Upper lobe of left lung (tissue), 6 donors: ENCODE measurements at places on chromosomes 7 and 10.

- no peak overlapping the region for H3K27ac ChIP-seq
- H3K4me1 ChIP-seq: peaks cover 5% of the 10 kb centered on the region
- H3K36me3 ChIP-seq: no peaks in the 10 kb centered on the region
- no peak overlapping the region for H3K4me3 ChIP-seq
Measured at GRCh38 chr10:17430647-17431355, 23.6 kb downstream of the ST8SIA6 start.

GRCh38 chr7:92527300-92528187, 776 bp downstream of the PEX1 start:
- peak overlapping the region; percentile 86 for H3K27ac ChIP-seq
- peaks cover 5% of the 10 kb centered on the region for H3K36me3 ChIP-seq
- H3K4me3 ChIP-seq: peak overlapping the region; percentile 60

DNA sequence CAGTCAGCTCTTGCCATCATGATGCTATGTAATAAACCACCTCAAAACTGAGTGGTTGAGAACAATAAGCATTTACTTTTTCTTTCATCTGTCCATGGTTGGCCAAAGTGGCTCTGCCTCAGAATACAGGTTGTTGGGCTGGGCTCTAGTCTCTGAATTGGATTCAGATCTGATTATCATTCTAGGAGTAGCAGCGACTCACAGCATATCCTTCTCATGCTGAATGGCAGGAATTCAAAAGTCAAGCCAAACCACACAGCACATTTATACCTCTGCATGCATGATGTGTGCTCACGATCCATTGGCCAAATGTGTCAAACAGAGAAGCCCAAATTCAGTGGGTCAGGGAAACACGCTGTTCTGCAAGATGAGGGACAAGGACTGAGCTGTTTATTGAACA, 13.6 kb upstream of the GALNT11 start:
- H3K27ac ChIP-seq: no peak overlapping the region
- no peaks in the 10 kb centered on the region for H3K36me3 ChIP-seq
- DNase-seq: no peak
- H3K27me3 ChIP-seq: no peaks in the 10 kb centered on the region

- peak; percentile 71 for DNase-seq
- H3K27me3 ChIP-seq: no peaks in the 10 kb centered on the region
- H3K4me3 ChIP-seq: no peak overlapping the region
- H3K4me1 ChIP-seq: no peaks in the 10 kb centered on the region
- no peaks in the 10 kb centered on the region for H3K36me3 ChIP-seq
Measured at GRCh38 chr7:947391-948210, 6.9 kb downstream of the ADAP1 start.

DNA sequence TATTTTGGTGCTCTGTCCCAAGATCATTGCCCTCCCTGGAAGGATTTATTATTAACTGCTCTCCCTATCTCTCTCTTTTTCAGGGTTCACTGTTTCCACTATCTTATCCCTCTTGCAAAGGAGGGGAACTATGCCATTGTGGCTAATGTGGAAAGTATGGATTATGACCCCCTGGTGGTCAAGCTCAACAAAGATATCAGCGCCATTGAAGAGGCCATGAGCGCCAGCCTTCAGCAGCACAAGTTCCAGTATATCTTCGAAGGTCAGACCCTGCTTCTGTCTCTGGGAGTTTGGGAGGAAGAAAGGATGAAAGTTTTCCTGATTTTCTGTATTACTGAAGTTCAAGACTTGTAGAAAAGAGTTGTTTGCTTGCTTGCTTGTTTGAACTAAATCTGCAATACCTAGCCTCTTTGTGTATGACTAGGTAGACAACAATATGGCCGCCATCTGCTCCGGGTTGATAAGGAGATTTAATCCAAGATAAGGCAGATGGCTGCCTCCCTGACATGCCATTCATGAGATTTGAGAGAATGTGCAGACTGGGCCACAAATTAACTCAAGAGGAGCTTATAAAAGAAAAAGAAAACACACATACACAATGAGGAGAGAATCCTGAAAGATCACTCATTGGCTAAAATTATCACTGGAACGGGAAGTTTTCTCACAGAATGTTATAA, 122.2 kb upstream of the LRGUK start:
- no peak overlapping the region for H3K4me3 ChIP-seq
- no peaks in the 10 kb centered on the region for H3K27me3 ChIP-seq
- no peak overlapping the region for H3K27ac ChIP-seq
- DNase-seq: no peak
- H3K4me1 ChIP-seq: no peaks in the 10 kb centered on the region
- no peaks in the 10 kb centered on the region for H3K36me3 ChIP-seq

GRCh38 chr10:43824934-43825333, 176.3 kb upstream of the ZNF32 start:
- H3K36me3 ChIP-seq: no peaks in the 10 kb centered on the region
- peak overlapping the region; percentile 58 for H3K27ac ChIP-seq
- H3K27me3 ChIP-seq: no peaks in the 10 kb centered on the region
- H3K4me3 ChIP-seq: no peak overlapping the region
- H3K4me1 ChIP-seq: no peaks in the 10 kb centered on the region

- no peak overlapping the region for H3K27ac ChIP-seq
- H3K4me1 ChIP-seq: peaks cover 36% of the 10 kb centered on the region
- no peak overlapping the region for H3K4me3 ChIP-seq
- H3K36me3 ChIP-seq: peaks cover 17% of the 10 kb centered on the region
Measured at GRCh38 chr10:93060887-93061593, 442 bp downstream of the CYP26C1 start.
